ENCODE measurements at places on chromosomes 3 and 15. TPM values are rescaled to one million over a fixed set of nuclear protein-coding genes. Genes with fewer than 3 reads are reported as not detected.

DNA sequence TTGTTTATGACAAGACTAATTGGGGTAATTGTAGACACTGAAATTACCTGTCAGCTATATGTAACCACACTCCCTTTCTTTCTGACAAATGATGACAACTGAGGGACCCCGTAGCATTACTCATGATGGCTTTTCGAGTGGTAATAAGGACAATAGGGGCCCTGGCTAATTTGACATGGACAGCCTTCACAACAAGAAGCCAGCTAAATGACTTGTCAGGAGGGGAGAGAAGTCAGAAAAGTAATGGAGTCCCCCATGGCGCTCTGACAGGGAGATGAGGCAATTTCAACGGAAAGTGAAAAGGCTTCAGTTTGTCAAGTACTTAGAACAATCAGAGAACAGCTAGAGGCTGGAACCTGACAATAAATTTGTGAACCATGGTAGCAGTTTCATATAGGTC is 177.3 kb downstream of the CDIN1 start:
- DNase-seq, result no peak

DNA sequence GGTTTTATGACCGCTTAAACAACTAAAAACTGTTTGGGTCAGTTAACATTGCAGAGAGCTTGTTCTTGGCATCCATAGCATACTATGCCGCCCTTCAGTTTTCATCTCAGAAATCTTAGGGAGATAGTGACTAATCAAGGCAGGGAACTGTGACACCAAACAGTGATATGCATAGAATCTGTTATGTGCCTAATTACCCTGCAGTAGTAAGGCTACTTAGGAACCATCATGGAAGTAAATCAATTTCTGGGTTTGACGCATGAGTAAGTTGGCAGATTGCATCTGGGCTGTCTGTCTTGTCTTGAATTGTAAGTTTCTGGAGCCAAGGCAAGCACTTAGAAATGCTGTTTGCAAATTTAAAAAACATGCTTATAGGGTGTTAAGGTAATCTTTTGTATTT is 22.5 kb downstream of the KCTD6 start:
- DNase-seq, result no peak

DNA sequence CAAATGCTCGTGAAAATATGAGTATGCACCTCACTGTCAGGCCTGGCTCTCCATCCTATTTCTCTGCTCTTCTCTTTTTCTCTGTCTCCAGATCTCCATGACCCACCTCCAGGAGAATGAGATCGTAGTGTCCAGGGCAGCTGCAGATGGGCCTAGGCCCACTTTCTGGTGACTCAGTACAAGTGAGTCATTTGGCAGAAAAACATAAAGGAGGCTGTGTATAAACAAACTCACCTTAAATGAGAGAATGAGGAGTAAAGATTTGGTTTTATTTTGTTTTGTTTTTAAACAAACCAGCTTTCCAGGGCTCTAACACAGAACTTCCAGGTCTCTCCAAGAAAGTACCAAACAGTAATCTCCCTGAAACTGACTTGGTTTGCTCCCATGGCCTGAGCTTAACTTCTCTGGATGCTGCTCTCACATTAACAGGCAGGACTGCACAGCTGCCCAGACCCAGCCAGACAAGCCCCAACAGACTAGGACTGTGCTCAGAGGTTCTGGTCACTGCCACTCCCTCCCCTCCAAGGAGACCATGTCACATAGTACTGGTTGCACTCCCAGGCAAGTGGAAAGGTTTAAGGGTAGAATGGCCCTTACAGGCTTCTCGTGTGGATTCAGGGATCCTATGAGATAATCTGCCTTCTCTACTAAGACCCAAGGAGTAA is 1.5 kb upstream of the HEG1 start:
- no peak for DNase-seq

The GOLGA8T gene
- total RNA-seq, result 0.47 TPM

Measured in left ventricle myocardium inferior (tissue), 1 donor.